ENCODE measurements at places on chromosomes 2 and 18.
A peak's percentile ranks its signal among the peaks of the same experiment; 100 is the strongest.

- no peaks in the 10 kb centered on the region for H3K4me1 ChIP-seq
- no peaks in the 10 kb centered on the region for H3K36me3 ChIP-seq
- no peaks in the 10 kb centered on the region for H3K27me3 ChIP-seq
- no peak overlapping the region for H3K4me3 ChIP-seq
- DNase-seq, result no peak
Observed at GRCh38 chr2:217459680-217460405, 543.0 kb downstream of the TNS1 start.

GRCh38 chr2:217731805-217732204 is 271.0 kb downstream of the TNS1 start:
- no peaks in the 10 kb centered on the region for H3K36me3 ChIP-seq
- peaks cover 35% of the 10 kb centered on the region for H3K4me1 ChIP-seq
- no peak overlapping the region for H3K4me3 ChIP-seq
- no peaks in the 10 kb centered on the region for H3K27me3 ChIP-seq
- DNase-seq, result no peak

DNA sequence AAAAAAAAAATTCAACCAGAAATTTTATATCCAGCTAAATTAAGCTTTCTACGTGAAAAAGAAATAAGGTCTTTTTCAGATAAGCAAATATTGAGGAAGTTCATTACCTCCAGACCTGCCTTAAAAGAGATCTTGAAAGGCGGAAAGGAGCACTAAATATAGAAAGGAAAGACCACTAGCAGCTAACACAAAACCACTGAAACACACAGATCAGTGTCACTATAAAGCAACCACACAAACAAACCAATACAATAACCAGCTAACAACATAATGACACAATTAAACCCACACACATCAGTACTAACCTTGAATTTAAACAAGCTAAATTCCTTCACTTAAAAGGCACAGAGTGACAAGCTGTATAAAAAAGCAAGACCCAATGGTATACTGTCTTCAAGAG is 958.3 kb downstream of the TSN start:
- no peaks in the 10 kb centered on the region for H3K4me1 ChIP-seq
- no peaks in the 10 kb centered on the region for H3K27me3 ChIP-seq
- H3K27ac ChIP-seq, result no peak overlapping the region
- H3K36me3 ChIP-seq, result no peaks in the 10 kb centered on the region
- H3K4me3 ChIP-seq, result no peak overlapping the region
- DNase-seq, result no peak

DNA sequence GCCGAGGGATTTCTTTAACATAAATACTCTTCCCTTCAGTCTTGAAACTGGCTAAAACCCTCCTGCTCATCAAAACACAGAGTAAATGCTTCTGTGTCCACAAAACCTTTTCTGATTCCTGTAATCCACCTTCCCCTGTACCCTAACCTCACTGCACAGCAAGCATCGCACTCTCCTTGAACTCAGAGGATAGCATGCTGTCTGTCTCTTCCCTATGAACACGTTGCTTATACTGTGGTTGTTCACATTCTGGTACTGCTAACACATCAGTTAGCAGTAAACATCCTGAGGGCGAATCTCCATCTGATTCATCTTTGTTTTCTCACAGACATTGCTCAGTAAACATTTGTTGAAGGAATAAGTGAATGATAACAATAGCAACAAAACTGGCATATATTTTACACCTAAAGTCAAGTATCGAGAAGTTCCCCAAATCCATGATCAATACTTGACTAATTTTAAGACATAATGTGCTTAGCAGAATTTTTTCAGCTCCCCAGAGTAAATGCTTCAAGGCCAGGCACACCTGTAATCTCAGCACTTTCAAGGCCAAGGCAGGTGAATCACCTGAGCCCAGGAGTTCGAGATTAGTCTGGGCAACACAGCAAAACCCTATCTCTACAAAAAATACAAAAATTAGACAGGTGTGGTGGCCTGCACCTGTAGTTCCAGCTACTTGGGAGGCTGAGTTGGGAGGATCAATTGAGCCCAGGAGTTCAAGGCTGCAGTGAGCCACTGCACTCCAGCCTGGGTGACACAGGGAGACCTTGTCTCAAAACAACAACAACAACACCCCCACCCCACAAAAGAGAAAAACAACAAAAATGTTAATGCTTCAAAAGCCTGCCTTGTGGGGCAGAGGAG is 45.6 kb upstream of the LPIN2 start:
- no peaks in the 10 kb centered on the region for H3K27me3 ChIP-seq
- no peaks in the 10 kb centered on the region for H3K4me1 ChIP-seq
- no peaks in the 10 kb centered on the region for H3K36me3 ChIP-seq
- DNase-seq, result no peak
- peak overlapping the region; percentile 42 for H3K27ac ChIP-seq

- no peaks in the 10 kb centered on the region for H3K4me1 ChIP-seq
- no peak overlapping the region for H3K27ac ChIP-seq
- H3K36me3 ChIP-seq, result no peaks in the 10 kb centered on the region
- H3K27me3 ChIP-seq, result no peaks in the 10 kb centered on the region
- no peak overlapping the region for H3K4me3 ChIP-seq
Observed at GRCh38 chr2:44290261-44290660, 15.0 kb downstream of the SLC3A1 start.

- no peaks in the 10 kb centered on the region for H3K36me3 ChIP-seq
- peak overlapping the region; percentile 9 for H3K27ac ChIP-seq
- H3K4me3 ChIP-seq, result no peak overlapping the region
- no peak for DNase-seq
- no peaks in the 10 kb centered on the region for H3K4me1 ChIP-seq
Observed at GRCh38 chr18:34659579-34660517, 50.2 kb upstream of the DTNA start.

DNA sequence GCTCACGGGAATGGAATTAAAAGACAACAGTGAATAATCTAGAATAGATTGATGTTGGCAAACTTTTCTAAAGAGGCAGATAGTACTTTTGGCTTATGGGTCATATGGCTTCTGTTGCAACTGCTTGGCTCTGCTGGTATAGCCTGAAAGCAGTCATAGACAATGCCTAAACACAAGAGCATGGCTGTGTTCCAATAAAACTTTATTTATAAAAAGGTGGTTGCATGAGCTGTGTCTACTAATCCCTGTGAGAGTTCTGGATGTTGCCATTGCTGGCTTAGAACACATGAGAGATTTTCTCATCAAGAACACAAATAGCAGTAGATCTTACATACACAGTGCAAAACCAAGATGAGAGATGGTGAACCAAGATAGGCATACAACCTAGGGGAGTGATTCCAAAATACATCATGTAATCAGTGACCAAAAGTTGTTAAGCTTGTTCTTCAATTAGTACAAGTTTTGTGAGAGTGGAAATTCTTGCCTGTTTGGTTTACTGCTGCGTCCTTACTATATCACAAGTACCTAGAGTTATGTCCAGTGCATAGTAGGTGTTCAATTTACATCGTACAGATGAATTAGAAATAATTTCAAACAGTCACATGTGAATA is 380.0 kb downstream of the METTL4 start:
- no peaks in the 10 kb centered on the region for H3K27me3 ChIP-seq
- H3K4me1 ChIP-seq, result no peaks in the 10 kb centered on the region
- no peak overlapping the region for H3K27ac ChIP-seq
- no peak for DNase-seq
- no peak overlapping the region for H3K4me3 ChIP-seq
- no peaks in the 10 kb centered on the region for H3K36me3 ChIP-seq

DNA sequence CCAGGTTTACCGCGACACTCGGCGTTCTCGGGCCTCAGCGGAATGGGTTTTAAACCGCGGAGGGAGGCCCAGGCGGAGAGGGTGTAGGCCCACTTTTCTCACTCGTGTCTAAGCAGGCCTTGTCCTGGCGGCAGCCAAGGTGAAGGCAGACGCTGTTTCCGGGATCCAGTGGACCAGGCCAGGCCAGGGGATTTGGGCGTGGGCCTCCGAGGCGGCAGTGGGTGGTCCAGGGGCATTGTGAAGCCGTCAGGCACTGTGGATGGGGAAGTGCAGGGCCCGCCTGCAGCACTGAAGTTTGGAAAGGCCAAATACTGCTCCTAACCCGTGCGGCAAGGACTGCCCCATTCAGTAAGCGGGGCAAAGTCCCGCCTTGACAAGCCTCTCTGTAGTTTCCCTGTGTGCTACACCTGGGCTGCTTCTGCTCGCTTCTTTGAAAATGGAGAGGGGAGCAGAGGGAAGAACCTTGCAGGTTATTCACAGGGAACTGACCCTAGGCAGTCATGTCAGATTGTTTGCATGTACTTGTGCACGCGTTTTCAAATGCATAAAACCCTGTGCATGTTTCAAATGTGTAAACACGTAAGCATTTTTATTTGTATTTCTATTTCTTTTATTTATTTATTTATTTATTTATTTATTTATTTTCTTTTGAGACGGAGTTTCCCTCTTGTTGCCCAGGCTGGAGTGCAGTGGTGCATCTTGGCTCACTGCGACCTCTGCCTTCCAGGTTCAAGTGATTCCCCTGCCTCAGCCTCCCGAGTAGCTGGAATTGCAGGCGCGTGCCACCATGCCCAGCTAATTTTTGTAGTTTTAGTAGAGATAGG is 7.5 kb upstream of the DLX2 start:
- peaks cover 11% of the 10 kb centered on the region for H3K4me1 ChIP-seq
- no peak overlapping the region for H3K27ac ChIP-seq
- H3K27me3 ChIP-seq, result peaks cover 19% of the 10 kb centered on the region
- DNase-seq, result no peak

GRCh38 chr2:20514596-20515269 is 67.9 kb downstream of the RHOB start:
- H3K27me3 ChIP-seq, result no peaks in the 10 kb centered on the region
- no peaks in the 10 kb centered on the region for H3K36me3 ChIP-seq
- no peak overlapping the region for H3K4me3 ChIP-seq

DNA sequence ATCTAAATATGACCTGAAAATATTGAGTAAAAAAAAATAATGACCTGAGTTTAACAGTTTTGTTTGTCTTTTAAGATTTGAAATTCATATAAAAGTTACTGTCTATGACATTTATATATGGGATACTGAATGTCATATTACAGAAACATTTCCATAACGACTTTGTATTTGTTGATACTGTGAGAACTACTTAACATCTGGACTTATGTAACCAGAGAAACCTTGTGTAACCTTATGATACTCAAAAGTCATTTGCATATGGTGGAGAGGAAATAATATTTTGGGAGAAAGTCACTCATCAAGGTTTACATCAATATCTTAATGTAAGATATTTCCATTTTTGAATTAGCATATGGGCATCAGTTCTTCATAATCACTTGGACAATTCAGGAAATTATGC is 12.6 kb downstream of the MFSD6 start:
- no peaks in the 10 kb centered on the region for H3K36me3 ChIP-seq
- no peak for DNase-seq
- no peak overlapping the region for H3K4me3 ChIP-seq
- no peaks in the 10 kb centered on the region for H3K27me3 ChIP-seq
- no peak overlapping the region for H3K27ac ChIP-seq

DNA sequence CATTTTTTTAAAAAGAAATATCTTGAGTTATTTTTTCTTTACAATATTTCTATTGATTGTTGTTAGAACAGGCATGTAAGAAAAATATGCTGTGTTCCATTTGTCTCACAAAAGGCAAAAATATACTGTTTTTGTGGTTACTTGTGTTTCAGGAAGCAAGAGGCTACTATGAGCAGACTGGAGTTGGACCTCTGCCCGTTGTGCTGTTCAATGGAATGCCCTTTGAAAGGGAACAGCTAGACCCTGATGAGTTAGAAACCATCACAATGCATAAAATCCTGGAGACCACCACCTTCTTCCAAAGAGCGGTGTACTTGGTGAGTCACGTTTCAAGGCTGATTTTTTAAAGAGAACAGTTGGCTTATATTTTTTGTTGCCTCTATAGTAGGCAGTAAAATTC is 54.7 kb downstream of the UGGT1 start:
- H3K27me3 ChIP-seq, result no peaks in the 10 kb centered on the region
- H3K36me3 ChIP-seq, result peaks cover 41% of the 10 kb centered on the region
- H3K4me1 ChIP-seq, result no peaks in the 10 kb centered on the region
- no peak for DNase-seq

- no peaks in the 10 kb centered on the region for H3K27me3 ChIP-seq
- no peaks in the 10 kb centered on the region for H3K36me3 ChIP-seq
- no peak overlapping the region for H3K4me3 ChIP-seq
- H3K27ac ChIP-seq, result no peak overlapping the region
- DNase-seq, result no peak
- H3K4me1 ChIP-seq, result no peaks in the 10 kb centered on the region
Observed at GRCh38 chr18:70190529-70190928, 15.0 kb downstream of the RTTN start.

DNA sequence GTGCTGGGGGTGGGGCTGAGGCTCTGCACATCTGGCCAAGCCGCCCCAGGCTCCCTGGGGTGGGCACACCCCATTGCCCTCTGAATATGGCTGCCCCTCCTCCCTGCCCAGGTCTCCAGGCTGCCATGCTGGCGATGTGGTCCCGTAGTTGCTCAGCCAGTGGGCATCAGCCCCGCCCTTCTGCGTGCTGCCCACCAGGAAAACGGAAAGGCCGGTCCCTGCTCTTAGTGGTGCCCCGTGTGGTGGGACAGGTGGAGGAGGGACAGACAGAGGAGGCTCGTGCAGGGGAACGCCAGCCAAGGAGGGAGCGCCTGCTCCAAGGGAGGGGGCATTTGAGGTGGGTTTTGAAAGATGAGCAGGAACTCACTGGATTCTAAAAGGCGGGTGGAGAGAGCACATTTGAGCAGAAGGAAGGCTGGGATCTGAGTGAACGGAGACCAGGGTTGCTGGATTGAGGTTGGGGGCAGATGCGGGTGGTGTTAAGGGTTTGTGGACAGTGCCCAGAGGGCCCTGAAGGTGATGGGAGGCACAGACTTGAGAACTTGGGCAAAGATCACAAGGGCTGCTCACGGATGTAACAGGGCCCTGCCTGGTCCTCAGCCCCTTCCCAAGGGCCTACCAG is 6.7 kb upstream of the B3GNT7 start:
- H3K27ac ChIP-seq, result no peak overlapping the region
- no peaks in the 10 kb centered on the region for H3K27me3 ChIP-seq
- H3K4me1 ChIP-seq, result peaks cover 7% of the 10 kb centered on the region
- no peak for DNase-seq

DNA sequence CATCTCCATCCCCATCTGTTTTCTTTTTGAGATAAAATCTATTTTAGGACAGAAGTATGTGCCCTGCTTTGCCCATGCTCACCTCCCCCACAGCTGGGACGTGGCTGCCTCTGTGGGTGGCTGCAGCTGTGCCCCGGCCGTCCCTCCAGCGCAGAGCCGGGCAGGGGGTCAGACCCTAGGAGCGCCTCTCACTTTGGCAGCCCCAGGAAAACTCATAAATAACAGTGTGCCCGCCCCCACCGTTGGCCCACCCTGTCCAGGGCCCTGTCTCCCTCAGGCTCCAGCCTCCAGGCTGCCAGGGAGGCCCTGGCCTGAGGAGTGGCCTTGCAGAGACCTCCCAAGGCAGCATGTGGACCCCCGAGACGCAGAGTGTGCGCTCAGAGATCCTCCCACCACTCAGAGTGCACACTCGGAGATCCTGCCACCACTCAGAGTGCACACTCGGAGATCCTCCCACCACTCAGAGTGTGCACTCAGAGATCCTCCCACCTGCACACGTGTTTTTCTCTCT is 178.1 kb downstream of the TWIST2 start:
- H3K27ac ChIP-seq, result no peak overlapping the region
- no peak overlapping the region for H3K4me3 ChIP-seq
- H3K36me3 ChIP-seq, result no peaks in the 10 kb centered on the region
- H3K27me3 ChIP-seq, result no peaks in the 10 kb centered on the region
- no peak for DNase-seq
- H3K4me1 ChIP-seq, result peaks cover 15% of the 10 kb centered on the region

All from vagina (tissue), 2 donors.